ENCODE measurements at places on chromosomes 1 and 21. TPM values are rescaled to one million over a fixed set of nuclear protein-coding genes. Genes with fewer than 3 reads are reported as not detected.

Gene DPH2
- total RNA-seq: 21.5 TPM

Gene NFYC
- total RNA-seq: 18.6 TPM

Gene MTARC2
- 10.8 TPM for total RNA-seq

Gene KLHL17
- 10.1 TPM for total RNA-seq

Gene PFKL
- 250 TPM for total RNA-seq

Gene KRTAP12-2
- not detected for total RNA-seq

Gene HORMAD1
- not detected for total RNA-seq

Gene AMY1B
- total RNA-seq: not detected

Gene MRPL9
- 114 TPM for total RNA-seq

Gene ALX3
- total RNA-seq: not detected

Gene ARMH1
- total RNA-seq: 6.7 TPM
